ENCODE measurements at places on chromosomes 7 and 10.

GRCh38 chr10:44752451-44753441, 158.4 kb upstream of the TMEM72 start:
- no peak for DNase-seq

- no peak for DNase-seq
These were observed 43.9 kb downstream of the KCNH2 start for GRCh38 chr7:150934045-150934766.

DNA sequence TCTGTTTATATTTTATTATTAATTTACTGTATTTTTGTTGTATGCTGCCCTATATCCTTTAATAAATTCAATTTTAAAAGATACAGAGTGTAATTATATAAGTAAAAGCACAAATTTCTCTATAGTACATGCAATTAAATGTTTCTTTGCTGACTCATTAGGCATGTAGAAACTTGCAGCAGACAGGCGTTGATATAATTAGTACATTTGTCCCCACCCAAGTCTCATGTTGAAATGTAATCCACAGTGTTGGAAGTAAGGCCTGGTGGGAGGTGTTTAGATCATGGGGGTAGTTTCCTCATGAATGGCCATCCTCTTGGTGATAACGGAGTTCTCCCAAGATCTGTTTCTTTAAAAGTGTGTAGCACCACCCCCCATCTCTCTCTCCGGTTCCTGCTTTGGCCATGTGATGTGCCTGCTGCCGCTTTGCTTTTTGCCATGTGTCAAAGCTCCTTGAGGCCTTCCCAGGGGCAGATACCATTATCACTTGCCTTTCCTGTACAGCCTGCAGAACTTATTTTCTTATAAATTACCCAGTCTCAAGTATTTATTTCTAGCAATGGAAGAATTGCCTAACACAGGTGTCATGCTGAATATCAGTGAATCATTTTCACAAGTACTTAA, 63.7 kb downstream of the TSPAN12 start:
- DNase-seq, result no peak

GRCh38 chr7:40833888-40834234, 699.1 kb downstream of the SUGCT start:
- DNase-seq, result no peak

DNA sequence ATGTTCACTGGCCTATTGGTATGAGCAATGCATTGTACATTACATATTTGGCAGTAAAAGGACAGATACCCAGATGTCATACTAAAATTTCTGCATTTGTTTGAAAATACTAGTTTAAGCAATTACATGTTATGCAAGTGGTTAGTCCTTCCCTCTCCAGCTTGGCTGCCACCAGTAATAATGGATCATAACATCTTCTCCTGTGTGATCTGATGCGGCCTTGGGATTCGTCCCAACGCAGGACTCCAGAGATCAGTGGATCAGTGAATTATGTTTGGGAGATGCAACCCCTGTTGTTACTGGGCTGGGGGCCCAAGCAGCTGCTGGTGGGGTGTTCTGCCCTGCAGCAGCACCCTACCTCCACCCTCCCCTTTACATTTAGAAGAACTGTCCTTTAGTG, 11.2 kb upstream of the PDK4 start:
- no peak for DNase-seq

DNA sequence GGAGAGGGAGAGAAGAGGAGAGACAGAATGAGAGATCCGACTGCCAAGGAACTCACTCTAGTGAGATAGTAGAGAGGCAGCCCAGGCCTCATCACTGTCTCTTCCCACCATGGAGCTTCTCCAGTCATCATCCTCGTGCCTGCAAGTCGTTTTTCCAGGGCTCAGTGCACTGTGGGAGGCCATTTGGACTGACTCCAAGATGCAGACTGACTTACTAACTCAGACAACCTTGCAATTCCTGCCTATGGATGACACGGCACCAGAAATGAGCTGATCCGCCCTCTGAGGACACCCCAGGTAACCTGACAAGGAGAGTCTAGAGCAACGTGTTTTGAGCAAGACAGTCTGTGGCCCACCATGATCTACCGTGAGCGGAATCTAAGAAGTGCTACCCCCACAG, 154.9 kb downstream of the GLI3 start:
- no peak for DNase-seq
